ENCODE measurements at places on chromosomes 2 and 18. TPM values are rescaled to one million over a fixed set of nuclear protein-coding genes. Genes with fewer than 3 reads are reported as not detected.

Gene PFN4
- total RNA-seq: not detected

Gene KCNS3
- 0.17 TPM for total RNA-seq

- DNase-seq: no peak
Observed at GRCh38 chr18:39184176-39184575, 1618.6 kb upstream of the CELF4 start.

Gene RNF144A
- 21.4 TPM for total RNA-seq

DNA sequence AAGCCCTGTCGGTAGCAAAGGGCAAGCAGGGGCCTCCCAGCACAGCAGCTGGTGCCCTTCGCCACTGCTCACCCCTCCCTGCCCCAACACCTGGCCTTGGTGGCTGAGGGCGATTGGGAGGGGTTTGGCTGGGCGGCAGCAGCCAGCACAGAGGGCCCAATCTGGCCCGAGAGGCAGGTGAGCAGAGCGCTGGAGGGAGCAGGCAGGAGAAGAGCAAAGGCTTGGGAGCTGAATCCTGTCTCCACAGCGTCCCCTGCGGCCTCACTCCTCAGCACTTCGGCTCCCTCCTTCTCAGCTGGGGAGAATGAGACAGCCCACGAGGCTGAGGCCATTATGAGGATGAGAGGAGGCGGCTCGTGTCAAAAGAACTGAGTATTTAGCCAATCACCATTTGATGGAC, 74.9 kb upstream of the TAF1B start:
- DNase-seq: no peak

DNA sequence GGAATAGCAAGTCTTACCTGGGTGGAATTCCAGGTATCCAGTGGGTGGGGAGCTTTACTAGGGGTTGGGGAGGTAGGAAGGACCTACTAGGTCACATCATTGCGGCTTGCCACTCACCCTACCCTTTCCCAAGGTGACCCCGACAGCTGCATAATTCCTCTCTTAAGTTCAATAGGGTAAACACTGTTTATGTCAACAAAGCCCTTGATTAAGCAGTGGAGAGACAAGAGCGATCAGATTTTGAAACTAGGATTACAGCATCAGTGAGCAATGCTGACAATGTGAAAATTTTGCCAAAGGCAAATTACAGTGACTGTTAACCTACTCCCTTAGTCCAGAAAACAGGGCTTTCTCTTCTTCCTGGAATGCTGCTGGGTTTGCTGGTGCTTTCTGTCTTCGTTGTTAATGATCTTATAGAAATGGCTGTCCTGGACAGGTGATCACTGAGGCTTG, 14.5 kb downstream of the SLC19A3 start:
- no peak for DNase-seq

DNA sequence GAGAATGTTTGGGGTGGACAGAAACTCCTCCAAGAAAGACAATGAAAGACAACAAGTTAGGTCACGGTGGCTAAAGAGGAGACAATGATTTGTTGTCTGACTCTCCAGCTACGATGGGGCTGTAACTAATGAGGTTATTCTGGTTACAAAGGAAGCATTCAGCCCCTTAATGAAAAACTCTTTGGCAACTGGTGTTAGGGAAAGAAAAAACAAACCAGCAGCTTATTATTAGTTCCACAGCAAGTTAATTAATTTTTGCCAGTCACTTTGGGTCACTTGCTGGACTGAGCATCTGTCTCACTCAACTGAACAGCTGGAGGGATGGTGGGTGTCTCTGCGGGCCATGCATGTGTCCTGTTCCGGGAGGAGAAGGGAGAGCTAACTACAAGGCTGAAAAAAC, 263.7 kb downstream of the ALK start:
- no peak for DNase-seq

Gene CHAC2
- 15.0 TPM for total RNA-seq

DNA sequence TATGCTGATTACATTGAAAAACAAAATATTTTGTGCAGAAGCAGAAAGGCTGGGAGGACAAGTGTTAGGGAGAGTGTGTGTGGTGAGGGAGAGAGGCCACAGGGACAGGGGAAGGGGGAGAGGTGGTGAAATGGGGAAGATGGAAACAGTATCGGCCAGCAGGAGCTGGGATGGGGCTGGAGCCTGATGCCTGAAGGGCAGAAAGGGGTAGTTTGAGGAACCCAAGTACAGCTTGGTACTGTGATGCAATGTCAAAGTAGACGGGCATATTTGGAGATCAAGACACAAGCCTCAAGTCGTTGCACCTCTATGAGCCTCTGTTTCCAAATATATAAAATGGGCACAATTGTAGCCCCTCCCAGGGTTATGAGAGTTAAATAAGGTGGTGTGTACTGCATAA, 152.1 kb downstream of the LPIN1 start:
- no peak for DNase-seq

Gene CAPN14
- total RNA-seq: 0.19 TPM

- DNase-seq: no peak
Observed at GRCh38 chr2:58227171-58227917, 13.8 kb downstream of the FANCL start.

- DNase-seq: no peak
Observed at GRCh38 chr2:8232871-8233270, 449.0 kb upstream of the ID2 start.

DNA sequence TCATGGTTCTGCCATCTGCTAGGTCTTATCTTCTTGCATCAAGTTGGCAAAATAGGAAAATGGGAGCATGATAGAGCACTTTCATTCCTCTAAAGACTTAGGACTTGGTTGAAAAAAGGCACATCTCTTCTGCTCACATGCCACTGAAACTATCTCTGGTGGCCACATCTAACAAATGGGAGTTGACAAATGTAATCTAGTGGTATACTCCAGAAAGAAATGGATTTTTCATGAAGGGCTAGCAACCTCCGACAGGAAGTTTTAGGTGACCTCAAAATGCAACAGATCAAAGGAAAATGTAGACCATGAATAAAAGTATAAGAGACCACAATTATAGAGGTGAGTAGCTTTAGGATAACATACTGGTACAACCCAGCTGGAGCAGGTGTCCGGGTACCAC, 224.1 kb downstream of the SETBP1 start:
- DNase-seq: no peak
